ENCODE measurements at places on chromosomes 3 and 15.

DNA sequence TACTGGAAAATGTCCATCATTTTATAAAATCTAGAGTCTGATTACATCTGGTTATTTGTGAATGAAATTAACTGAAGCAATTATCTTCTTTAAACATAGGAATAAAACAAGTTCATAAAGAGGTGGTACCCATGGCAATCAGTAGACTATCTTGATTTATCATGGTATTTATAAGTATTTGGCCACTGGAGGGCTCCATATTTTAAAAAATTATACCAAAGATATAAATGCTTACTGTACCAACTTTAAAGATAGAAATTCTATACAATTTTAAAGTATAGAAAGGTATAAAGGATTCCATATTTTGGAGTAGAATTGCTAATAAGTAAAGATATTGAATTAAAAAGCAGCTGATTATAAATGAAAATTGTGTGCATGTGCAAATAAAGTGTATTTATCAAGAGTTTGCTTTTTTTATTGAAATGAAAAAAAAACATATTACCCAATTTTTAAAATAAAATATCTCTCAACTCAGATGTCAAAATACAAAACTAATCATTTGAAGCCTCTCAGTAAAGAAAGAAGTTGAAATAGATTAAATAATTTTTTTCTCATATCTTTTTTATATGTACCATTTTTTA is 105.3 kb downstream of the BBX start:
- no peak for DNase-seq

DNA sequence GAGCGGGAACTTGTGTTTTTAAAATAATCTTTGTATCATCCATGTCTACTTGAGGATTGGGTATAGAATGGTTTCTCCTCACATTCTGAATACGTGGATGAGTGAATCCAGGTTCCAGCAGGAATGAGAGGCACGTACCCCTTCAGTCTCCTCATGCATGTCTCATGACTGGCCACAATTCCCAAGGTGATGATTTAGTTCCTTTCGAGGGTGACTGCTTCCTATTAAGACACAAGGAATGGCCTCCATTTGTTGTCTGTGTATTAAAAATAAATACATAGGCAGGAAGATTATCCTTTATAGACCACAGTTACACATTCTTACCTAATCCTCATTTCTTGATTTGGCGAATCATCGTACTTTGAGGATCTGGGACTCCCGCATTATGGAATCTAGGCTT is 217.0 kb upstream of the LRIG1 start:
- DNase-seq, result no peak

DNA sequence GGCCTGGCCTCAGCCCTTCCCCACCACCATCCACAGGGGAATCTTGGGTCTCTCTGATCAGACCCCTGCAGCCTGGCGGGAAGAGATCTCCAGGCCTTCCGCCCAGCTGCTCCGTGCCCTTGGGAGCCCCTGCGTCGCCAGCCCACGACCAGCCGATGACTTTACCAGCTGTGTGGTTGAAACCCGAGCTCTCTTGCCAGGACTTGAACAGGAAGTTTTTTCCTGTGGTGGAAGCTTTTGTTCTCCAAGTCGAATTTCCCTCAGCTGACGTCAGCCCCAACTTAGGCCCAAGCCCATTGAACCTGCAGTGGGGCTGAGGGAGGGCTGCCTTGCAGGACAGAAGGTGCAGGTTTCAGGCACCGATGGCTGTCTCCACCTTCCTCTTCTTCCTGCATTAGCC is 51.7 kb upstream of the SMAD3 start:
- DNase-seq, result no peak

- DNase-seq, result no peak
Measured at GRCh38 chr15:56815247-56815646, 81.9 kb upstream of the ZNF280D start.

GRCh38 chr3:168239287-168239686 is 143.6 kb upstream of the GOLIM4 start:
- no peak for DNase-seq

DNA sequence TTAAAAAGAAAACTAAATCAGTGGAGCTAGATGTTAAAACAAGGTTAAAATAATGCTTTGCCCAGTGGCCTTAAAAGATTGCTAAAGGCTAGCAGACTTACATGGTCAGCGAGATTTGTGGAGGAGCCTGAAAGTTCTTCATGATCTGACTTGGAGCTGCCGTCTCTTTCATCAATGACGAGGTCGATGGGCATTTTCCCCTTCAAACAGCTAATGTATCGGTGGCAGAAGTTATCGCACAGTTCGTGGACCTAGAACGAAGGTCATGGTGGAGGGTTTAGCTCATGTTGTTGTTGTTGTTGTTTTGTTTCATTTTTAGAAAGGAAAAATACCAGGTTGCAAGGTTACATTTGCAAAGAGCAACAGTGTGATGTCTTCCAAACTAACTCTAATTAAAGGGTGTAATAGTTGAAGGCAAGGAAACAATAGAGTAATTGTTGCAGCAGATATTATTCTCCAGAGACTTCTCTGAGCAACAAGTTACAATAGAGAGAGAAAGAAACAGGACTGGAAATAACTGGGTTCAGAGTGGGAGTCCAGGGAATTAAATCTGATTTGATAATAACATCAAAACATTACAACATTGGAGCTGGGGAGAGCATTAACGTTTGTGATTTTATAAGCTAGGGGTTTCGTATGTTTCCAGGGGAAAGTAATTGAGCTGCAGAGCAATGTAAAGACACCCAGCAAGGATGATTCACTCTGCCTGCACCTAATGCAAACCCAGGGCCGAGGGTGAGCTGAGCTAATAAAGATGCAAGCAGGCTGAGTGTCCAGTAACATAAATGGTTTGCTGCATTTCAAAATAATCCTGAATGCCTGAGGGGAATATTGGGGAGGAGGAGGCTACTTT is 6.6 kb downstream of the MEIS2 start:
- no peak for DNase-seq

- no peak for DNase-seq
Measured at GRCh38 chr3:178419071-178419470, 117.2 kb upstream of the KCNMB2 start.

DNA sequence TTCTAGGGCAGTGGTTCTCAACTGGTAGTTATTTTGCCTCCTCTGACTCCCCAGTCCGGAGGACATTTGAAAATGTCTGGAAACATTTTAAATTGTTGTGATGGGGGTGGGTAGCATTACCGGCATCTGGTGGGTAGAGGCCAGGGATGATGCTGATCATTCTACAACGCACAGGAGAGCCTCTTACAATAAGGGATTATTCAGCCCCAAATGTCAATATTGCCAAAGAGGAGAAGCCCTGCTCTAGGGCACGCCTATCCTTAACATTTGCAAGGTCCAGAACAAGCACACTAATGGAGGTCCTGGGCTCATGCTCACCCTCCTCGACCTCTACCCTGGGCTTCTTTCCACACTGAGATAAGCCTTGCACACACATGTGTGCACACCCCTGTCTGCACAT is 106.4 kb downstream of the MINAR1 start:
- DNase-seq, result no peak

GRCh38 chr3:156594219-156594683 is 39.3 kb upstream of the SSR3 start:
- DNase-seq, result no peak

GRCh38 chr3:65824166-65824565 is 214.6 kb downstream of the MAGI1 start:
- no peak for DNase-seq

- no peak for DNase-seq
Measured at GRCh38 chr3:103006526-103007183, 571.8 kb downstream of the ZPLD1 start.

- DNase-seq, result no peak
Measured at GRCh38 chr15:25718169-25718536, 145.0 kb downstream of the ATP10A start.

DNA sequence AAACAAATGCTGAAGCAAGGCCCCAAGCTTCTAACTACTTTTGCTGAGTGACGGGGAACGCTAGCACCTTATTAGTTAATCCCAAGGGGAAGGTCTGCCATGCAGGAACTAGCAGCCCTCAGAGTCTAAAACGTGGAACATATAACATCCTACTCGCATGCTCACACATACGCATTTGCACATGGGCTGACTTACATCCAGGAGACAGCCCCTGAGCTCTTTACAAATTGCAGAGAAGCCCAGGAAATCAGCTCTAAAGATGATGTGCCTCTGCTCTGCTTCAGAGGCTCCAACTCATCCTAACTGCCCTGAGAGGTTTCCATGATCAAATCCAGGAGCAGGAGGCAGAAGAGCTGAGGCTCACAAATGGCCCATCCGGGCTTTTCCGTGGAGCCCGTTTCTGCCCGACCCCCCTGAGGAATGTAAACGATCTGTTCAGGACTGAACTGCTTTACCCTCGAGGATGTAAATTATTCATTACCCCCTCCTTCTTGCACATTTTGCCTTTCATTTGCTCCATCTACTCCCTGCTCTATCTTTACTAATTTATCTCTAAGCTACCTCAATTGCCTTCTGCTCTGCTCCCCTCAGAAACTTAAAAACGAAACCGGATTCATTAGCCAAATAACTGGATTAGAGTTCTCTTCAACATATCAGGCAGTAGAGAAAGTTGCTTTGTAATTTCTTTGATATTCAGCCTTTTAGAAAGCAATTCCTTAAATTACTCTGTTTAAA is 141.9 kb upstream of the CCDC54 start:
- no peak for DNase-seq

DNA sequence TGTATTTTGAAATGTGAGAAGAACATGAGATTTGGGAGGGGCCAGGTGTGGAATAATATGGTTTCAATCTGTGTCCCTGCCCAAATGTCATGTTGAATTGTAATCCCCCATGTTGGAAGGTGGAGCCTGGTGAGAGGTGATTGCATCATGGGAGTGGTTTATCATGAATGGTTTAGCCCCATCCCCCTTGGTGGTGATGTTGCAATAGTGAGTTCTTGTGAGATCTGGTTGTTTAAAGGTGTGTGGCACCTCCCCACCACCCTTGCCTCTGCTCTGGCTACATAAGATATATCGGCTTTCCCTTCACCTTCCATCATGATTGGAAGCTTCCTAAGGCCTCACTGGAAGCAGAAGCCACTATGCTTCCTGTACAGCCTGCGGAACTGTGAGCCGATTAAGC is 23.9 kb upstream of the TMEM108 start:
- DNase-seq, result no peak

Measured in activated effector memory CD4-positive, alpha-beta T cell treated with anti-CD3 and anti-CD28 coated beads, Interleukin-2, amount 50 U/mL, for 16 hours (primary cell).